Right renal pelvis (tissue), 4 donors: ENCODE measurements at places on chromosomes 16 and 17. TPM values are rescaled to one million over a fixed set of nuclear protein-coding genes. Genes with fewer than 3 reads are reported as not detected.

CPHXL2 gene
- not detected for polyA plus RNA-seq

HBA2 gene
- polyA plus RNA-seq: 1,166 TPM

GP1BA gene
- polyA plus RNA-seq: 1.4 TPM

SSTR5 gene
- 0.29 TPM for polyA plus RNA-seq

WNT3 gene
- 2.0 TPM for polyA plus RNA-seq

FBXO39 gene
- 0.10 TPM for polyA plus RNA-seq
